Colonic mucosa (tissue), 4 donors: ENCODE measurements at places on chromosomes 7 and 10. TPM values are rescaled to one million over a fixed set of nuclear protein-coding genes. Genes with fewer than 3 reads are reported as not detected.

- no peaks in the 10 kb centered on the region for H3K36me3 ChIP-seq
- peaks cover 6% of the 10 kb centered on the region for H3K4me1 ChIP-seq
- no peak for DNase-seq
- H3K4me3 ChIP-seq = no peak overlapping the region
- no peaks in the 10 kb centered on the region for H3K27me3 ChIP-seq
- H3K27ac ChIP-seq = no peak overlapping the region
These were observed 1.7 kb upstream of the STK32C start for GRCh38 chr10:132309471-132309865.

DNA sequence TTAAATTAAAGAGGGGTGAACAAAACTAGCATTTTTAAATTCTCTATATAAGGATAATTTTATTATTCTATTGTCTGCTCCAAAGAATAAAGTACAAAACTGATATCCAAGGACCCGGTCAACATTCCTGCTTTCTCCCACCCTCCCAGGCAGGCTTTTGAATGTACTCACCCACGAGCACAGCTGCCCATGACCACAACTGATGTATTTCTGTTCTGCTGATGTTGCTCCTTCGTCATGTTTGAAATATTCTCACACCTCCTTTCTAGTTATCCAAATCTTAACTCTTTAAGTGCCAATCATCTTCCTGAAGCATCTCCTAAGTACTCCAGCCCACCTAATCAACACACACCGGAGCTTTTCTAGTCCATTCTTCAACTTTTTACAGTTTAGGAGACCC lies 46.7 kb downstream of the CALD1 start:
- H3K4me3 ChIP-seq = no peak overlapping the region
- H3K4me1 ChIP-seq = no peaks in the 10 kb centered on the region
- H3K27ac ChIP-seq = no peak overlapping the region
- H3K27me3 ChIP-seq = no peaks in the 10 kb centered on the region

DNA sequence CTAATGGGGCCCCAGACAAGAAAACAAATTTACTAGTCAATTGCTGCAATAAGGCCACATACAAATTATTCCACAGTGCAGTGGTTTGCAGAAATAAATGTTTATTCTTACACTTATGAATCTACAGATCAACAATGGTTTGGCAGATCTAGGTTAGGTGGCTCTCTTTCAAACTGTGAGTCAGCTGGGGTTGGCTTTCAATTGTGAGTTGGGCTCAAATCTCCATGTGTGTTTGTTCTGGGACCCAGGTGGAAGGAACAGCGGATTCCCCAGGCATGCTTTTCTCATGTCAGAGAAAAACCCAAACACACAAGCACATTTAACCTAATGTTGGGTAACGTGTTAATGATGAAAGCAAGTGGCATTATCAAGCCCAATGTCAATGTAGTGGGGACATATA lies 25.6 kb upstream of the CELF2 start:
- H3K36me3 ChIP-seq = no peaks in the 10 kb centered on the region
- no peak overlapping the region for H3K27ac ChIP-seq
- no peaks in the 10 kb centered on the region for H3K27me3 ChIP-seq
- no peak overlapping the region for H3K4me3 ChIP-seq
- no peak for DNase-seq

GRCh38 chr7:157570531-157571200 lies 233.9 kb downstream of the DNAJB6 start:
- no peaks in the 10 kb centered on the region for H3K36me3 ChIP-seq
- no peaks in the 10 kb centered on the region for H3K27me3 ChIP-seq
- no peak for DNase-seq
- no peaks in the 10 kb centered on the region for H3K4me1 ChIP-seq
- H3K27ac ChIP-seq = no peak overlapping the region

GRCh38 chr7:105309235-105310169 lies 79.2 kb downstream of the SRPK2 start:
- DNase-seq = no peak
- H3K4me3 ChIP-seq = no peak overlapping the region
- H3K27me3 ChIP-seq = no peaks in the 10 kb centered on the region
- H3K4me1 ChIP-seq = no peaks in the 10 kb centered on the region

CPSF4 gene
- total RNA-seq = 39.2 TPM
